Stimulated activated CD4-positive, alpha-beta T cell treated with anti-CD3 and anti-CD28 coated beads, Interleukin-1b, Interleukin-23, amount 100 ng/mL, for 24 hours (primary cell): ENCODE measurements at places on chromosomes 6 and 20.

DNA sequence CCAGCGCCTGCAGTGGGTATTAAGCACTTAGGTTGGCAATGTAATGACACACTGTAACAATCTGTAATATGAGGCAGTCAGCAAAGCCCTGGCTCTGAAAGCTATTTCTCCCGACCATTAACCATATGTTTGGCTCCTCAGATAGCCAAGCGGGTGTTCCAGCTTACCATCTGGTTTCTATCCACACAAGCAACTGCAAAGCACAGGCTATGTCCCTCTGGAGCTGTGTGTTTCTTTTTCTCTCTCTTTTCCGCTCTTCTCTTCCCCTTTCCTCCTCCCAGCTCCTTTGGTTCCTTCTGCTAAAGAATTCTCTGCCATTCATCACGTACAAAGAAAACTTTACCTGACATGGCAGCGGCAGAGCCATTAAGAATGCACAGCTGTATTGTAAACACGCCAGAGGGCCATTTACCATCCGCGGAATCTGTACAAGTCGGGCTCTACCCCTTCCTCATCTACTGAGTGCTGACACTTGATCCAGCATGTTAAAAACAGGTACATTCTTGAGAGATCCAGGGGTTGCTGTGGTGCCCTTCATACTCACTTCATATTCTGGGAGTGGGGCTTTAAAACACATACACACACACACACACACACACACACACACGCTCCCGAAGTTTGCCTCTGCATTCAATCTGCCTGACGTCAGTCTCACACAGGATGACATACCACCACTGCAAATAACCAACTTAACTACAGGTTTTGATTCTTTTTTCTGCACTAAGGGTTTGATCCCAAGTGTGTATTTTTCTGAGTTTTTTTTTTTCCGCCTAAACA is 77.2 kb downstream of the BACH2 start:
- DNase-seq: no peak

- no peak for DNase-seq
Observed at GRCh38 chr6:14596410-14596809, 478.8 kb downstream of the CD83 start.

GRCh38 chr6:93889713-93890112 is 470.4 kb upstream of the EPHA7 start:
- DNase-seq: no peak

GRCh38 chr20:5656126-5656525 is 94.1 kb upstream of the SHLD1 start:
- DNase-seq: no peak

DNA sequence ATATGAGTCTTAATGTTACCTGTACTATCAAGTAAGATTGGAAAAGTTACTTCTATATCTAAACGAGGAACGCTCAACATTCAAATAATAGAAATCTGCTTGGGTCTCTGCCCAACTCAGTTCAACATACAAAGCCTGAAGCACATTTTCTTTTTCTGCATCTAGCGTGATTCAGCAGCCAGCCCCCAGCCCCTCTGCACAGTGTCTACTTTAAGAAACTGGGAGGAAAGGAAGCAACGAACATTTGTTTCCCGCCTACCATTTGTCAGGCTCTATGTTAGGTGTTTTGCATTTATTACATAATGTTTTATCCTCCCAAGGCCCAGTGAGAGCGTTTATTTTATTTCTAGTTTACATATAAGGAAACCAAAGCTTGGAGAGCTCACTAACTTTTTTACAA is 17.3 kb downstream of the PHACTR1 start:
- no peak for DNase-seq
